T47D (cell line): ENCODE measurements at places on chromosomes 11 and 22.
A peak's percentile ranks its signal among the peaks of the same experiment; 100 is the strongest.

- DNase-seq: no peak
Measured at GRCh38 chr11:113160808-113161124, 153.6 kb upstream of the TTC12 start.

- no peak for DNase-seq
Measured at GRCh38 chr11:45737056-45737455, 67.9 kb upstream of the SLC35C1 start.

GRCh38 chr11:12077535-12078280, 32.7 kb upstream of the MICAL2 start:
- no peak for DNase-seq

DNA sequence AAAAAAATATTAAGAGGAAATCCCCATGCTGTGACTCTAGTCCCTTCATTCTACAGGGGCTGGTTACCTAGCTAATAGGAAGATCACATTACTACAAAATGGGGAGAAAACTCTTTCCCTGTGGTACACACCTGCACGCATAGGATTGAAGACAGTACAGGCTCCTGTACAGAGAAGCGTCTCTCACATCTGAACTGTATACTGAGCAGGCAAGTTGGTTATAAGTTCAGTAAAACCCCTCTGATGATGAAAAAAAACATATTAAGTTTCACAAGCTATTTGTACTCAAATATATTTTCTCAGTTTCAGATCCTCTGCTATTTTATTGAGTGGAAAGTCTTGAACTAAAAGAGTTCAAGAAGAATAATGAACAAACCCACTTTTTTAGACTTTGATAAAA, 156.9 kb upstream of the HSD17B12 start:
- no peak for DNase-seq

GRCh38 chr22:24836282-24836681, 30.3 kb downstream of the SGSM1 start:
- DNase-seq: no peak

GRCh38 chr11:26778000-26778757, 56.3 kb upstream of the SLC5A12 start:
- no peak for DNase-seq

DNA sequence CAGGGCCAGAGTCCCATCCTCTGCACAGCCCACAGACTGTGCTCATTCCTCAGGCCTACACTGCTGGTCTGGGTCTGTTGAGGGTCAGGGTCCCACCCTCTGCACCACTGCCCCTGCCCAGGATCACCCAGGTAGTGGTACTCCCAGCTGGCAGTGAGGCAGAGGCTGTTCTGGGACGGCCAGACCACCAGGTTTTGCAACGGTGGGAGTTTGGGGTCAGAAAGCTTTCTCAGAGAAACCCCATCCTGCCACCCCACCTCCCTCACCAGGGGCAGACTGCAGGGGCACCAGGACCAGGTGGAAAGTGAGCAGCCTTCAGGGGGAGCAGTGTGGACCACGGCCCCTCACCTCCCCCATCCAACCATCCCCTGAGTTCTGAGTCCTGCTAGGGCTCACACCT, 10.8 kb downstream of the NPTXR start:
- no peak for DNase-seq

DNA sequence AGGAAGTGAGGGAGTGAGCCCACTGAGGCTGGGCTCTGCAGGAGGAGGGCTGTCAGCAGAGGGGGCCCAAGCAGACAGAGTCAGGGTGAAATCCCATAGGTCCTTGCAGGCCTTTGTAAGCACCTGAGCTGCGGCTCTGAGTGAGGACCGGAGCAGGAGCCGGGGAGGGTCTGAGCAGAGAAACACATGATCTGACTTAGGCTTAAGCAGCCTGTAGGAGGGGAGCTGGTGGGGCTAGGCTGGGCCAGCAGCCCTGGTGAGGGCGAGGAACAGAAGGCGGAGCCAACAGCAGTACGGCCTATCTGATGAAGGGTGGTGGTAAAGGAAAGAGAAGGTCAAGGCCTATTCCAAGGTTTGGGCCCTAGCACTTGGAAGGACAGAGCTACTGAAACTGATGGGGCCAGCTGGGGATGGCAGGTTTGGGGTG, 26.9 kb upstream of the CBX7 start:
- DNase-seq: no peak

DNA sequence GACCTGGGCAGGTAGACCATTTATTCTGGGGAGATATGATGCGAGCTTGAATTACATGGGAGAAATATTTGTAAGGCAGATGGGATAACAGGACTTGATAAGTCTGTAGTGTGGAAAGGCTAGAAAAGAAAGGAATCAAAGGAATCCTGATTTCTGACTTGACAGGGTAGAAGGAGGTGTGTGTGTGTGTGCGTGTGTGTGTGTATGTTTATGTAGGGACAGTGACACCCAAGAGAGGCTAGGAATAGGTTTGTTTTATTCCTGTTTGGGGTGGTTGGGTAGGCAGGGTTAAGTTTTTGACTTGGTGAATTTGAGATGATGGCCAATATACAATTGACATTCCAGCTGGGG, 390 bp upstream of the HTATIP2 start:
- no peak for DNase-seq

- DNase-seq: no peak
Measured at GRCh38 chr11:129804012-129804411, 11.6 kb upstream of the TMEM45B start.

- no peak for DNase-seq
Measured at GRCh38 chr22:27331526-27332281, 469.9 kb downstream of the MN1 start.

GRCh38 chr11:72398058-72398758, 36.1 kb downstream of the CLPB start:
- peak; percentile 51 for DNase-seq

GRCh38 chr22:44192816-44193534, 12.2 kb downstream of the PARVG start:
- DNase-seq: no peak

GRCh38 chr22:22410121-22410520, 98.4 kb downstream of the ZNF280B start:
- no peak for DNase-seq

GRCh38 chr11:21963013-21963412, 229.9 kb upstream of the ANO5 start:
- no peak for DNase-seq

- DNase-seq: no peak
Measured at GRCh38 chr11:11334607-11335006, 18.4 kb downstream of the CSNK2A3 start.

DNA sequence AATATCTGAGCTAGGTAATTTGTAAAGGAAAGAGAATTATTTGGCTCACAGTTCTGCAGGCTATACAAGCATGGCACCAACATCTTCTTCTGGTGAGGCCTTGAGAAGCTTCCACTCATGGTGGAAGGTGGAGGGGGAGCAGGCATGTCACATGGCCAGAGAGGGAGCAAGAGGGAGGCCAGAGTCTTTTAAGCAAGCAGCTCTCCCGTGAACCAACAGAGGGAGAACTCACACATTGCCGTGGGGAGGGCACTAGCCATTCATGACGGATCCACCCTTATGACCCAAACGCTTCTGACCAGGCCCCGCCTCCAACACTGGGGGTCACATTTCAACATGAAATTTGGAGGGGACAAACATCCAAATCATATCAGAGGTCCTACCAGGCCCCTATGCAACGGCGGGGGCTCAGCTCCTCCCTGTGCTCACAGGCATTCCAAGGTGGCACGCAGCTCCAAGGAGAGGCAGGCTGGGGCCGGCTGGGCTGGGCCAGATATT, 4.6 kb downstream of the C11orf96 start:
- DNase-seq: no peak

DNA sequence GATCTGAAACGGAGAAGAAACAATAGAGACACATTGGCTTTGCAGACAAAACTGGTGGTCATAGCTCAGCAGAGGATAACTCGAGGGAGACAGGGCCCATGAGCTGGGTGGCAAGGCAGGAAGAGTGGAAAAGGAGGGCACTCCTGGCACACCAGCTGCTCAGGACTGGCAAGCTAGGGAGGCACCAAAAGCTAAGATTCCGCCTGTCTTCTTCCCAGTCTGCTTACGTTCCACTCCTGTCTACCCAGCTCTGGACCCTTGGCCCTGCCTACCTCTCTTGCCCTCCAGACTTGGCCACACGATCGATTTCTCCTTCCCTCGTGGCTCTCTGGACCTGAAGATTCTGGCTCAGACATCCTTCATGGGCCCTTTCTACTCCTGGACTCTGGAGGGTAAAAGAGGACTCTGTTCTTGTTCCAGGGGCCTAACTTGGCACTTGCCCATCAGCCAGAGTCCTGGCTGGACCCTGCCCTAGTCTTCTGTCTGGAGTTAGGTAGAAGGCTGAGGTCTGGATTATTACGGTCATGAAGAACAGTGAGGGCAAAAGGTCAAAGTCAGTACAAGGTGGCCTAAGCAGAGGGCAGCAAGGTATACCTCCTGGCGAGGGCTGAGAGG, 115.2 kb upstream of the PITPNB start:
- DNase-seq: no peak

GRCh38 chr11:122653916-122654585, 1.5 kb upstream of the UBASH3B start:
- DNase-seq: no peak

DNA sequence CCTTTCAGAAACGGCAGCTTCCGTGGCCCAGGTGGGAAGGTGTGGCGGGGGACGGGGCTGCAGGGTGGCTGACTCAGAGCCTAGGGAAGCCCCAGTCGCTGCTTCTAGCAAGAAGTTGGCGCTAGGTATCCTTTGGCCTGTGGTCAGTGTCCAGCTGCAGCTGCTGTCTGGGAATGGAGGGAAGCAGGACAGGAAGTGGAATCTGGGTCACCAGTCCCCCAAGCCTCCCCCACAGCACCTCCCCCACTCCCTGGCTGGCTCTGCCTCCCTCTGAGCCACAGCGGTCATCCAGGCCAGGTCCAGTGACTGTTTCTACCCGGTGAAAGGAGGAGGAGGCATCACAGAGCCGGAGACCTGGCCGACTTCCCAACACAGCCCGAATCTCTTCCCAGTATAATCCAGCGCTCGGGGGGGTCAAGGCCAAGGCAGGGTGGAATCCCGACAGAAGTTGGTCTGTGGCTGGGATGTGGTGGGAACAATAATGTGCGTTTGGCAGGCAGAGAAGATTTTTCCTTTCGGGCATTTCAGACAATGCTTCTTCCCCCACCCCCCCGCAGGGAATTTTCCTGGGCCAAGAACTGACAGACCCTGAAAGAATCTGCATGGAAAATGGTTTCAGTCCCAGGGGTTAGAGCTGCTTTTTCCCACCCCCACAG, 45.1 kb downstream of the C11orf96 start:
- DNase-seq: no peak

- no peak for DNase-seq
Measured at GRCh38 chr11:94129512-94130297, 1.1 kb downstream of the PANX1 start.

GRCh38 chr11:37721485-37721884, 1123.4 kb upstream of the RAG2 start:
- DNase-seq: no peak

- no peak for DNase-seq
Measured at GRCh38 chr11:106077609-106078455, at the start of gene AASDHPPT. TSS of gene AASDHPPT (plus strand) at chr11:106077662. CDS start at chr11:106077711, 49 bp downstream.

DNA sequence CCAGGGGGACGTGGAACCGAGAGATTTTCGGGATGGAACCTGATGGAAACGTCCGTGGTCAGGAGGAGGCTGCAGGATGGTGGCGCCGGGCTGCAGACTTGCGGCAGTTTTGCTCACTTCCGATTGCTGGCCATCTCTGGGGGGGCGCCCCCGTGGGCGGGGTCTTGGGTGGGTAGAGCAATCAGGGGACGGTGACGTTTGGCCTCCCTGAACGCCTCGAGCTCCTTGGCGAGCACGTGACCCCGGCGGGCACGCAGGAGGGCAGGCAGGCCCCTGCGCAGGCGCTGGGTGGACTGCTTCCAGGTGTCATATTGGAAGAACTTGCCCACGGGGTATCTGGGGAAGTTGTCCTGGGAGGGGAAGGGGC, 6.3 kb downstream of the IGF2 start:
- DNase-seq: no peak

GRCh38 chr22:48083502-48083901, 1321.1 kb downstream of the TBC1D22A start:
- no peak for DNase-seq

GRCh38 chr22:32985899-32986765, 72.0 kb downstream of the SYN3 start:
- DNase-seq: peak; percentile 73

- no peak for DNase-seq
Measured at GRCh38 chr11:1206391-1207271, 16.2 kb upstream of the MUC5B start.

- no peak for DNase-seq
Measured at GRCh38 chr11:74001822-74002286, 7.0 kb downstream of the UCP3 start.

GRCh38 chr22:24338726-24339451, 68.3 kb downstream of the SPECC1L start:
- no peak for DNase-seq

DNA sequence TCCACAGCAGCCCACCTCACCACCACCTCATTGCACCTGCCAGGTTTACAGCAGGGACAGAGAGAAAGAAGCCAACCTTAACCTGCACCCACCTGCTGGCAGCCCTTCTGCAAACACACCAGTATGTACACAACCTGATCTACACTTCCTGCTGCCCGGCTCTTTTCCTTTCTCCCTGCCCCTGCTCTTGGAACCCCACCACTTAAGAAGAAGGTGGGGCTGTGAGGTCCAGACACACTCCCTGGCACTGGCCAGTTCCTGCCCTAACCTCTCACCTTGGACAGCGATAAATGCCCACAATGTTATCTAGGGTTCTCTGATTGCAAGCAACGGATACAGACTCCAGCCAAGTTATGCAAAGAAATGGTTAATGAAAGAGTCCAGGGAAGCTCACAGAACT, 10.8 kb upstream of the SLC35C1 start:
- no peak for DNase-seq

- no peak for DNase-seq
Measured at GRCh38 chr22:49791682-49792081, 36.0 kb downstream of the BRD1 start.

- DNase-seq: no peak
Measured at GRCh38 chr11:11038352-11038751, 180.5 kb upstream of the ZBED5 start.

DNA sequence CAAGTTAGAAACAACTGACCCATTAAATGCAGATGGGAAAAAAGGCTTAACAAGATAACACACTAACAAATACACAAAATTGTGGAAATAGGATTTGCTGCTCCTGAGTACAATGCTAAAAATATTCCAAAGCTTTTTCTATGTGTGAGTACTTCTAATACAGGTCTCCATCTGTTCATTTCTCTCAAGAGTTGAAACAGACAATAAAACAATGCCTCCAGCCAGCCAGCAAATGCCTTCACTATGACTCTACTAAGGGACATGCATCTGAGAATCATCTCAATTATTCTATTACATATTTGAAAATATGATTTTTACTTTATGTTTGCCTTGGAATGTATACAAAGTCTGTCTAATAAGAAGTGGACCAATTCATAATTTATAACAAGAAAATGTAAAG, 119.0 kb downstream of the CADM1 start:
- DNase-seq: no peak
